Mononuclear cell (primary cell): ENCODE measurements at places on chromosomes 2 and 18. TPM values are rescaled to one million over a fixed set of nuclear protein-coding genes. Genes with fewer than 3 reads are reported as not detected.

Gene EVA1A
- 0.84 TPM for total RNA-seq

Gene DSG2
- 0.21 TPM for total RNA-seq

Gene VWA3B
- total RNA-seq, result not detected

Gene YWHAQ
- total RNA-seq, result 144 TPM

Gene NTSR2
- not detected for total RNA-seq

Gene CDH20
- total RNA-seq, result 0.10 TPM

Gene ANKRD62
- total RNA-seq, result not detected

Gene C2orf81
- 0.94 TPM for total RNA-seq

Gene SLC11A1
- 126 TPM for total RNA-seq

Gene TNS1
- 3.5 TPM for total RNA-seq

Gene HOXD11
- not detected for total RNA-seq

Gene TNP1
- total RNA-seq, result not detected

Gene POMC
- 2.3 TPM for total RNA-seq
